ENCODE measurements at places on chromosomes 3 and 15. TPM values are rescaled to one million over a fixed set of nuclear protein-coding genes. Genes with fewer than 3 reads are reported as not detected.

LRTM1 gene
- not detected for total RNA-seq

CSPG5 gene
- 0.97 TPM for total RNA-seq

PTH1R gene
- total RNA-seq, result 1.8 TPM

UPK1B gene
- 12.1 TPM for total RNA-seq

MAGEL2 gene
- total RNA-seq, result not detected

KCNAB1 gene
- not detected for total RNA-seq

PAK6 gene
- 0.71 TPM for total RNA-seq

LYSMD4 gene
- total RNA-seq, result 3.3 TPM

LTF gene
- not detected for total RNA-seq

SLCO3A1 gene
- 23.5 TPM for total RNA-seq

P2RY1 gene
- 0.50 TPM for total RNA-seq

ZKSCAN7 gene
- total RNA-seq, result not detected

C3orf85 gene
- not detected for total RNA-seq

CELF6 gene
- 0.10 TPM for total RNA-seq

C3orf80 gene
- 1.6 TPM for total RNA-seq

UCN2 gene
- total RNA-seq, result 8.9 TPM

SENP2 gene
- total RNA-seq, result 20.9 TPM

GRAMD2A gene
- 0.12 TPM for total RNA-seq

ST3GAL6 gene
- total RNA-seq, result 1.2 TPM

PPM1L gene
- total RNA-seq, result 0.73 TPM

KNG1 gene
- not detected for total RNA-seq

FGD5 gene
- total RNA-seq, result not detected

GOLGA8T gene
- total RNA-seq, result 0.80 TPM

LNP1 gene
- 0.67 TPM for total RNA-seq
